ENCODE measurements at places on chromosomes 1 and 21.

GRCh38 chr1:207938016-207938415, 27.1 kb upstream of the CD34 start:
- H3K27ac ChIP-seq, result no peak overlapping the region
- no peak for DNase-seq
- H3K4me1 ChIP-seq, result no peaks in the 10 kb centered on the region
- no peak overlapping the region for H3K4me3 ChIP-seq
- no peaks in the 10 kb centered on the region for H3K27me3 ChIP-seq

DNA sequence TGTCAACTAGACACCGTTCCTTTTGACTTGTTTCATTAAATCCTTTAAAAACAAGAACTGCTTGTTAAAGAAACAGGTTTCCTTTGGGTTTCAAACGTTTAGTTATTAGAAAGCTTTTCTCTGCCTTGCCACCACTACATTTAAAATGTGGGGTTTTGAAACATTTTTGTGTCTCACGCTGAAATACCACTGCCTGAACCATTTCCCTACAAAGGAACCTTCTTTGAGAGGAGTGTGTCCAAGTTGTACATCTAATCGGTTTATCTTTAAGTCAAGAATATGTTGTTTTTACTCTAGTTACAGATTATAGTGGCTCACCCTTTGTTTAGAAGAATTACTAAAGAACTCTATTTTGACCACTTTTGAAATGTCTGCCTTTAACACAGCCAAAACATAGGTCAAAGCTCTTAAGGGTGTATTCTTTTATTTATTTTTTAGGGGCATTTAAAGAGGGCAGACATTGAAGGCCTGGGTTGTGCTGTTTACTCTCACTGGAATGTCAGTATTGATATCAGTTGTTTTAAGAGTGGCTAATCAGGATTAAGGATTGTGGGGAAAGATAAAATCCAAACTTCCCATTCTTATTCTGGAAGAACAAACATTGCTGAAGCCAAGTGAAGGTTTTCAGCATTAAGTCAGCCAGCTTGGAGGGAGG, 143.4 kb downstream of the GALNT2 start:
- no peak for DNase-seq
- peaks cover 72% of the 10 kb centered on the region for H3K4me1 ChIP-seq
- H3K4me3 ChIP-seq, result no peak overlapping the region
- peak overlapping the region; percentile 75 for H3K27ac ChIP-seq
- H3K27me3 ChIP-seq, result no peaks in the 10 kb centered on the region

DNA sequence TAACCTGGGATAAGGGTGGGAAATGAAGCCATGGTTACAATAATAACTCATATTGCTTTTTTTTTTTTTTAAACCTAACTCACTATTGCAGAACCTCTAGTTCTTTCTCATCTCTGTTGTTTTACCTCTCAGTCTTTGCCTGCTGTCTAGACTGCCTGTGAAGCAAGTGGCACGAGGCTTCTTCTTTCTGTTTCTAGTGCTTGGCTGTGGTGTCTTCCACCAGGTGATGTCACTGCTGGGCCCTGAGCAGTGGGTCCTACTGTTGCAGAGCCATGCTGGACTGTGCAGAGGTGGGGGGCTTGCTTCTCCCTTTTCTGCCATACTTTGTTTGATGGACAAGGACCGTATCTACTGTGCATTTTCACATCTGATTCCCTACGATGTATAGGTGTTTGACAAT, 51.7 kb downstream of the ZNF326 start:
- DNase-seq, result no peak
- no peak overlapping the region for H3K27ac ChIP-seq
- H3K4me3 ChIP-seq, result no peak overlapping the region
- no peaks in the 10 kb centered on the region for H3K27me3 ChIP-seq
- H3K4me1 ChIP-seq, result no peaks in the 10 kb centered on the region

DNA sequence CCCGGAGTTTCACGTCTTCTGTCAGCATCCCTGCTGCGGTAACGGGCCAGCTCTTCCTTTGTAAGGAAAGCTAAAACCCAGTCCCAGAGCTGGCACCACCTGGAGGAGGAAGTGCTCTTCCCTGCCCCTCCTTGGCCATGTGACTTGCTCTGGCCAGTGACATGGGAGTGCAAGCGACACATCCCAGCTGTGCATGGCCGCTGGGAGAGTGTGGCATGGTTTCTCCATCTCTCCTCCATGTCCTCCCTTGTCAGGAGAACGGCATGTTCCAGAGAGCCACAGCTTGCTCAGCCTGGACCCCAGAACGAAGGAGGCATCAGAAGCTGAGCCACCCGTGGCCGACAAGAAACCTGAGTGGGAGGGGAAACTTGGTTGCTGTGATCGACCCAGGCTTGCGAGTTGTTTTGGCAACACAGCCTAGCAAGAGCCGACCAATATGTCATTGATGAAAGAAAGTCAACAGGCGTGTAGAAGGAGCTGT, 2.7 kb upstream of the PRXL2B start:
- peak overlapping the region; percentile 99 for H3K27ac ChIP-seq
- H3K36me3 ChIP-seq, result no peaks in the 10 kb centered on the region
- no peak overlapping the region for H3K4me3 ChIP-seq
- peaks cover 54% of the 10 kb centered on the region for H3K4me1 ChIP-seq

DNA sequence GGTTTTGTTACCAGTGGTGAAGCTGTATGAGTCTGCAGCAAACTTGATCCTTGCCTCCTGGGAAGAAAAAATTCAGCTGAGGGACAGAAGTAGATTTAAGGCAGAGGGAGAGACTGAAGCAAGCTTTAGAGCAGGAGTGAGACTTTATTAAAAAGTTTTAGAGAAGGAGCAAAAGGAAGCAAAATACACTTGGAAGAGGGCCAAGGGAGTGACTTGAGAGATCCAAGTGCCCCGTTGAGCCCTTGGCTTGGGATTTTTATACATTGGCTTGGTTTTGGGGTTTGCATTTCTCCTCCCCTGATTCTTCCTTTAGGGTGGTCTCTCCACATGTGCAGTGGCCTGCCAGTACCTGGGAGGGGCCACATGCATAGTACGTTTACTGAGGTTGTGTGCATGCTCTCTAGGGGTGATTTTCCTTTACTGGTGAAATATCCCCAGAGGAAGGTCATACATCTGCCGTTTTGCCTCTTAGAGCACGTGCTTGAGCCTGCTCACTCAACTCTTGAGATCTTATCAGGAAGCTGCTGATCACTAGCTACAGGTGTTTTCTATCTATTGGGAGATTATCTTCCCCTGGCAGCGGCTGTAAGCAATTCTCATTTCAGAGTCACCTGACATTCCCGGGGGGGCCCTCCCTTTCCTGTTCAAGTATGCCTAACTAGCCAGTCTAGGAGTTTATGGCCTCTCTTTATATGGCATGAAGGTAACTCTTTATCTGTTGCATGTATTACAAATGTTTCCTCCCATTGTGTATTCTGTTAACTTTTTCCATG, 20.3 kb downstream of the FASLG start:
- H3K27ac ChIP-seq, result no peak overlapping the region
- H3K4me3 ChIP-seq, result no peak overlapping the region
- no peaks in the 10 kb centered on the region for H3K27me3 ChIP-seq
- no peaks in the 10 kb centered on the region for H3K4me1 ChIP-seq

DNA sequence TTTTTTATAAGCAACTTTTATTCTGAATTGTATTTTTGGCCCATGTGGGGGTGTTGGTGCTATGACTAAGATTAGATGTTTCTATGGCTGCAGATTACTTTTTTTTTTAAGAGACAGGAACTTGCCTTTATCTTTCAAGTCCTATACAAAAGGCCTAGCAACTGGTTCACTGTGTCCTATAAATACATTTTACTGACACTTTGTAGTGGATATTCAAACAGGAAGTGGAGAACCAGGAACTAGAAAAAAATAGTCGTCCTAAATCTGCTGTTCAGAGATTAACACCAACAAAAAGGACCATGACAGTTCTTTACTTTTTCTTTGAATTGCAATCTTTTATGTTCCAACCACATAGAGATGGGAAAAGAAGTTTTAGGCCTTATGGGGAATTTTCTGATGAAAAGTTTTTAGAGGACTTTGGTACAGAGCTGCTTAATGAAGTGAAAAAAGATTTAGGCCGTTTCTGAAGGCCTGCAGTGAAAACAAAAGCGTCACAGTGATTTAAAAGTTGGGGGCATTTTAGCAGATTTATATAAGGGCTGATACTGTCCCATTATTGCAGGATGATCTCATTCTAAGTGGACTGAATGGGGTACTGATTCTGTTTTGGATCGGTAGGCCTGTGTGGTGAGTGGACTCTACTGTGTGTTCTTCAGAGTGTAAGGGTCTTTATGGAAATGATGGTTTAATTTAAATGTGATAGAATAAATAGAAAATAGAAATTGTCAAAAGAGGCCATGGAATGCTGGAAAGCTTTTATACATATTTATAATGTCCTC, 136.4 kb upstream of the DEPDC1 start:
- no peak overlapping the region for H3K4me3 ChIP-seq
- DNase-seq, result no peak
- no peaks in the 10 kb centered on the region for H3K36me3 ChIP-seq
- H3K27ac ChIP-seq, result no peak overlapping the region

- no peak for DNase-seq
- no peaks in the 10 kb centered on the region for H3K4me1 ChIP-seq
- no peaks in the 10 kb centered on the region for H3K36me3 ChIP-seq
Observed at GRCh38 chr1:6984986-6985385, 199.7 kb downstream of the CAMTA1 start.

GRCh38 chr1:182917378-182917777, 35.6 kb downstream of the SHCBP1L start:
- no peak overlapping the region for H3K4me3 ChIP-seq
- no peaks in the 10 kb centered on the region for H3K4me1 ChIP-seq
- peaks cover 6% of the 10 kb centered on the region for H3K27me3 ChIP-seq
- no peak overlapping the region for H3K27ac ChIP-seq

GRCh38 chr1:50066806-50067205, 41.9 kb upstream of the ELAVL4 start:
- no peak overlapping the region for H3K4me3 ChIP-seq
- no peak for DNase-seq
- H3K27me3 ChIP-seq, result no peaks in the 10 kb centered on the region
- no peaks in the 10 kb centered on the region for H3K4me1 ChIP-seq
- no peaks in the 10 kb centered on the region for H3K36me3 ChIP-seq

DNA sequence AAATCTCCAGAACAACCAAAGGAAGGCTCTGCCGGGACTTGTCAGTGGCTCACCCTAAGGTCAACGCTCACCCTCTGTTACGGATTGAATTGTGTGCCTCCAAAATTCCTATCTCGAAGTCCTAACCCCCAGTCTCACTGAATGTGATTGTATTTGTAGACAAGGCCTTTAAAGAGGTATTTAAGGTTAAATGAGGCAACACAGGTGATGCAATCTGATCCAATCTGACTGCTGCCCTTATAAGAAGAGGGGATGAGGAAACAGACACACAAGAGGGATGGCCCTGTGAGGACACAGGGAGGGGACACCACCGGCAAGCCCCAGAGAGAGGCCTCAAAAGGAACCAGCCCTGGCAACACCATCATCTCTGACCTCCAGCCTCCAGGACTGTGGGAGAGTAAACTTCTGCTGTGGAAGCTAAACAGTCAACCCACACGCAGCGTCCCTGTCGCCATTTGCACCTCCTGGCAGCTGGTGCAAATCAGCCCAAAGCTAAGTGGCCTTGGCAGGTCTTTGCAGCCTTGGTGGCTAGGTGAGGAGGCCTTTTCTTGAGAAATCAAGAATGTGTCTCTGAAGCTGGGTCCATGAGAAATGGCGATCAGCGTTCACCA, 24.2 kb downstream of the UBASH3A start:
- DNase-seq, result no peak
- no peaks in the 10 kb centered on the region for H3K36me3 ChIP-seq

DNA sequence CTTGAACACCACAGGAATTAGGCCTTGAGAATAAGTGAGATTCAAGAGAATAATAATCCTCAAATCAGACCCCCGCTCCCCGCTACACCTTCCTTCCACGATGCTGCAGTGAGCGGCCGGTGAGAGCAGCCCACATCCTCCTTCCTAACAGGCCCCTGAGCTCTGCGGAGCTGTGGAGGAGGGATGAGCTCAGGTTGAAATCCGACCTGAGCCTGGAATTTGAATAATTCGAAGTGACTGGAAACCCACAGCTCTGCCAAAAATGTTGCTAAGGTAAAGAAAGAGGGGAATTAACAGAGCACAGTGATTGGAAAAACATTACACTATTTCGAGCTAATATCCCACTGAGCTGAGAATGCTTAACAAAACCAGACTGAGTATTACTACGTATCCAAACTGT, 90.0 kb downstream of the URB2 start:
- no peaks in the 10 kb centered on the region for H3K4me1 ChIP-seq
- H3K27me3 ChIP-seq, result no peaks in the 10 kb centered on the region
- no peak overlapping the region for H3K27ac ChIP-seq
- no peak overlapping the region for H3K4me3 ChIP-seq
- no peak for DNase-seq

DNA sequence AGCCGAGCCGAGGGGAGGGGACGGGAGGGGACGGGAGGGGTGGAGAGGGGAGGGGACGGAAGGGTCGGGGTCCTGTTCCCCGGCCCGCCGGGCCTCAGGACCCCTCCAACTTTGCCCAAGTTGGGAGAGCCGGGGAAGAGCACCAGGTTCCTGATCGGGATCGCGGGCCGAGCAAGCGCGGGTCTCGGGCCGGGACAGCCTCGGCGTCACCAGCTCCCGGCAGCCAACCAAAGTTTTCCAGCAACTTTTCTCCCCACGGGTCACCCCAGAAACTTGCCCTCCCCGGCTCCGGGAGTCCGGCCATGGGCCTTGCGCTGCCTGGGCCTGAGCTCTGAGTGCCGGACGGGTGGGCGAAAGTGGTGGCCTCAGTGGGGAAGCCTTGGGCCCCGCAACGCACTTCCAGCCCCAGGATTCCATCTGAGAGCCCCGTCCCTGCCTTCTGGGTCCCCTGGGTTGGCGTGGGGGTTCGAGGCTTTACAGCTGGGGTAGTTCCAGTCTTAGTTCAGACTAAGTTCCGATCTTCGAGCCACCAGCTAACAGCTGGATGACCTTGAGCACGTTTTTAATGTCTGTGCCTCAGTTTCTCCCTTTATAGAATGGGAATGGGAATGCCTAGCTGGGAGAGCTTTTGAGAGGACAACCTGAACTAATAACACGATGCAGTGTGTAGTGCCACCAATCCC, 458 bp downstream of the ZC3H12A start:
- peaks cover 6% of the 10 kb centered on the region for H3K27me3 ChIP-seq
- DNase-seq, result no peak
- H3K36me3 ChIP-seq, result peaks cover 39% of the 10 kb centered on the region
